ENCODE measurements at places on chromosomes 7 and 10.

GRCh38 chr7:13021566-13022300, 334.3 kb downstream of the ARL4A start:
- DNase-seq: no peak

GRCh38 chr10:108049668-108050067, 885.2 kb upstream of the SORCS1 start:
- no peak for DNase-seq

- DNase-seq: no peak
Measured at GRCh38 chr10:114426476-114426875, 22.2 kb upstream of the AFAP1L2 start.

DNA sequence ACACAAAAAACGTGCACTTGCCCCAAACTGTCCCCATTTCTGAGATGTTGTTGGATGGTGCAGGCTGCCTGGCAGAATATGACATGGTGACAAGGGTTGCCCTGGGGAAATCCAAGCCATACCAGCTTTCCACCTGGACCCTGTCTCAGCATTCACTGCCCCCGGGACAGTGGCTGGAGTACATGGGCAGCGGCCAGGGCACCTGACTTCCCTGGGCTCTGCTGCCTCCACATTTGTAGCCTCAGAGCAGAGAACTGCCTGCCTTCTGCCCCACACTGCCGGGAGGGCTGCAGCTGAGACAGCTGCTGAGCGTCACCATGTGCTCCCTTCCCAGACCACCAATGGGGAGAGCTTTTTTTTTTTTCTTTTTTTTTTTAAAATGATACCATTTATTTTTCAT, 222.9 kb upstream of the ZNF32 start:
- no peak for DNase-seq

Measured in left ventricle myocardium inferior (tissue), 1 donor.